Activated T-helper 1 cell treated with anti-CD3 and anti-CD28 coated beads, Interleukin-2, amount 50 U/mL, for 16 hours (primary cell): ENCODE measurements at places on chromosomes 5 and 9.

DNA sequence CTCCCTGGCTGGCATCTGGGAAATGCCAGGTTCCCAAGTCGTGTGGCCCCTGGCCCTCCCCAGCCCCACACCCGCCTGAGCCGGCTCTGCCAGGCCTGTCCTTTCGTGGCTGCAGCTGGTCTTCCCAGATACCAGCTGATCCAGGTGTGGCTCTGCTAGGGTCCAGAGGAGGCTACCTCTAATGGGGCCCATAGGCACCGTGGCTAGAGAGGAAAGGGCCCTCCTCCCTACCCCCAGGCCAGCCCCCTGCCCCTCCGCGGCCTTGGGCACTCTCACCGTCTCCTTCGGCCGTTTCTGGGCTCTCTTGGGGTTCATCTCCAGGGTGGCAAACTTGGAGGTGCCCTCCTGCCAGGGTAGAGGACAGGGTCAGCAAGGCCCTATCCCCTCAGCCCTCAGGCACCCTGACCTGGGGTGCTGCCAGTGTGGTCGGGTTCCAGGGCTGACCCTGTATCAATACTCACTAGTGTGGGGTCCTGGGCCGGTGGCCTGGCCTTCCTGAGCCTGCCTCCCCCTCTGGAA is 17.0 kb downstream of the RALGDS start:
- DNase-seq: no peak

DNA sequence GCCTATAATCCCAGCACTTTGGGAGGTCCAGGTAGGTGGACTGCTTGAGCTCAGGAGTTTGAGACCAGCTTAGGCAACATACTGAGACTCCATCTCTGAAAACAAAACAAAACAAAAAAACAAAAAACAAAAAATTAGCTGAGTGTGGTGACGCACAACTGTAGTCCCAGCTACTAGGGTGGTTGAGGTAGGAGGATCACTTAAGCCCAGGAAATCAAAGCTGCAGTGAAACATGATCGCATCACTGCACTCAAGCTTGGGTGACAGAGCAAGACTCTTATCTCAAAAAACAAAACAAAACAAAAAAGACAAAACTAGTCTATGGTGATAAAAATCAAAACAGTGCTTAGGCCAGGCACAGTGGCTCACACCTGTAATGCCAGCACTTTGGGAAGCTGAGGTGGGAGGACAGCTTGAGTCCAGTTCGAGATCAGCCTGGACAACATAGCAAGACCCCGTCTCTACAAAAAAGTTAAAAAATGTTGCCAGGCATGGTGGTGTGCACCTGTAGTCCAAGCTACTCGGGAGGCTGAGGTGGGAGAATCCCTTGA is 28.8 kb downstream of the FBXO10 start:
- no peak for DNase-seq

DNA sequence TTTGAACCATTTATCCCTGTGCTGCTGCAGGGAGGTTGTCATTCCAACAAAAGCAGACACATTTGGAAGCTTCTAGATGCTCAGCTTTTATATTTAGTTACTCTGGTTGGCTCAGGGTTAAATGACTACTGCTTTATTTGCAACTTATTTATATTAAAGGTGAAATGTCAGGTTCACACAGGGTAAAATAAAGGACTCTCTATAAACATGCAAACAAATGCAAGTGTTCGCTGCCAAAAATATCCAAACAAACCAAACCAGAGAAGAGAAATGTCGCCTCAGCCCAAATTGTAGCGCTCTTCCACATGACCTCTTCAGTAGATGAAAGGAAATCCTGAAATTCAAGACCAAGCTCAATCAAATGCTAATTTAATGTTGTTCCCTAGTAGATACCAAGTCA is 57.0 kb upstream of the LIFR start:
- no peak for DNase-seq

DNA sequence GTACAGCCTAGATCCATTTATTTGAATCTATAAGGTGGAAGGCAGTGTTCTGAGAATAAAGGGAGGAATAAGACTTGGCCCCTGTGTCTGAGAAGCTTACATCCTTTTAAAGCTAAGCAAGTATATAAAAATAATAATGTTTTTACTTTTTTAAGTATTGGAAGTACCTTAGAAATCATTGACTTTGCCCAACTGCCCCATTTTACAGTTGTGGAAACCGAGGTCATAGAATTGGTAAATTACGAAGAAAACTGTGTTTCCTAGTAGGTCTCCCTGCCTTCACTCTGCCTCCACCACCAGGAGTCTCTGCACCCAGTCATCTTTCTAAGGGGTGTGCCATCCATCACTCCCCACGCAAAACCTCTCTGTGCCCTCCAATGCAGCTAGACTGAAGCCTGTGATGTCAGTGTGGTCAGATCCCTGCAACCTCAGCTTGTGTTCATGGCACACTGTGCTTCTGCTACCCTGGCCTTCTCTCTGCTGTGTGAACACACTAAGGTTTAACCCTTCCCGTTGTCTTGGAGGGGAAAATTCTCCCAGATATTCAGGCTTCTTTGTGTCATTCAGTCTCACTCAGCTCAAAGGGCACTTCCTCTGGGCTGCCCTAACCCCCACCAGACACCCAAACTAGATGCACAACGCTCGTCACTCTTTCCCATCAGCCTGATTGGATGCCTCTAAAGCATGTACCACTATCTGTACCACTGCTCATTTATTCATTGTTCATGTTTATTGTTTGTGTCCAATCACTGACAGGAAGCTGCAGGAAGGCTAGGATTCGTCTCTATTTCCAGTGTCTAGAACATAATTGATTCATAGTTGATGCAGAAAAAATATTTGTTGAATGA is 18.2 kb downstream of the ADRB2 start:
- no peak for DNase-seq

DNA sequence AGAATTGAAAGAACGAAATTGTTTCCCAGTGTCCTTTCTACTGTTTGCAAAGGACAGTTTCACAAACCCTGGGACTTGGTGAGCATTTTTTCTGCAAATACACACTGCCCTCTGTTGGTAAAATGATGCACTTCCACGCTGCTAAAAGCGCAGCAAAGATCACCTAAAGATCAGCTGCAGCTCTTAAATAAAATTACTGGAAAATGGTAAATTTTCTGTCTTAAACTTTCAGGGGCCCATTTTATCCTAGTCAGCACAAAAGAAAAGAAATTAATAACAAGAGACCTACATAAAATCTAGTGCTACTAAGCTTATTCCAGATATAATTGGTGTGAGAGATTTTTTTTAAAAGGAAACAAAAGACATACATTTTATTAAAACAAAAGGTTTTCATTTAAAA is 566.0 kb downstream of the CAAP1 start:
- no peak for DNase-seq

GRCh38 chr5:175675873-175676272 is 18.0 kb downstream of the HRH2 start:
- no peak for DNase-seq

GRCh38 chr5:40405996-40406740 is 273.5 kb upstream of the PTGER4 start:
- no peak for DNase-seq

DNA sequence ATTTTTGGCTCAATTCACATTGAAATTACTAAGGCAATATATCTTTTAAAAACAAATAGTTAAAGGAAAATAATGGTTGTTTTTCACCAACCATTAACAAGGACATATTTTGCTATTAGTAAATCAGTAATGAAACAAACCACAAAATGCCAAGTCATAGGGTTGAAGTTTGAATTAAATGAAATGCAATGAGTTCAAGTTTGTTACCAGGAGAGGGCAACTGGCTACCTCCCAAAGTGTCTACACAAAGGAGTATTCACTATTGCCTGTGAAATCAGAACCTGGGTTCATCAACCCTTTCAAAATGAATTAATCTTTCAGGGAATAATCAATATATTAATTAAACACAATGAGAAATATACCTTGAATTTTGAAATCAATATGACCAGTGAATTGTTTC is 138.4 kb upstream of the DMRTA1 start:
- DNase-seq: no peak

- DNase-seq: no peak
Observed at GRCh38 chr9:17852108-17852507, 273.2 kb downstream of the SH3GL2 start.

DNA sequence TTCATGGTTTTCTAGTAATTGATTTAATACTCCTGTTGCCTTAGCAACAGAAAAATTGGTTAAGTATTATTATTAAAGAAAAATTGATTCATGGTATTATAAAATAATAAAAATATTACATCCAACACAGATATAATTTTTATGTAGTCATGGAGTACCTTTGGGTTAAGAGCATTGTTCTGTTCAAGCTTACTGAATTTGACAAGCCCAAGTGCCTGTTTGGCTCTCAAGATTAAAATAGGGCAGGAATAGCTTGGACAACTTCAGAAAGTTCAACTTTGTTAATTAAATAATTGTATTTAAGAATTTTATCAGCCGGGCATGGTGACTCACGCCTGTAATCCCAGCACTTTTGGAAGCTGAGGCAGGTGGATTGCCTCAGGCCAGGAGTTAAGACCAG is 82.0 kb downstream of the NIPBL start:
- no peak for DNase-seq

DNA sequence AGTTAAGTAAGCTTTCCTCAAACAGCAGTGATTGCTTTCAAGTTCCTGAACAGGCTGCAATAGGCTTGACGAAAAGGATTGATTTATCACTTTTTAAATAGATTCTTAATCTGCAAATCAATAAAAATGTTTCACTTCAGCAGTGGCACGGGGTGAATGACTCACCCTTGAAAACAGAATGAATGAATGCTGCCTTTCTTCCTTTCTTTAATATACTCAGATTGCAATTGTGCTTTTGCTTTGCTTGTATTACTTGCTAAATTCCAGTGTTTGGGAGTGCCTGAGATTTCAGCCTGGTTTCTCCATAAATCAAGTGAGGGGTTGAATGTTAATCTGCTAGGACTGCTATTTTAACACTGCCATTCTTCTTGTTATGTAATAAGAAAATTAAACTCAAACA is 1293.8 kb downstream of the PTPRD start:
- no peak for DNase-seq

- no peak for DNase-seq
Observed at GRCh38 chr5:37111426-37112382, 137.5 kb downstream of the CPLANE1 start.

DNA sequence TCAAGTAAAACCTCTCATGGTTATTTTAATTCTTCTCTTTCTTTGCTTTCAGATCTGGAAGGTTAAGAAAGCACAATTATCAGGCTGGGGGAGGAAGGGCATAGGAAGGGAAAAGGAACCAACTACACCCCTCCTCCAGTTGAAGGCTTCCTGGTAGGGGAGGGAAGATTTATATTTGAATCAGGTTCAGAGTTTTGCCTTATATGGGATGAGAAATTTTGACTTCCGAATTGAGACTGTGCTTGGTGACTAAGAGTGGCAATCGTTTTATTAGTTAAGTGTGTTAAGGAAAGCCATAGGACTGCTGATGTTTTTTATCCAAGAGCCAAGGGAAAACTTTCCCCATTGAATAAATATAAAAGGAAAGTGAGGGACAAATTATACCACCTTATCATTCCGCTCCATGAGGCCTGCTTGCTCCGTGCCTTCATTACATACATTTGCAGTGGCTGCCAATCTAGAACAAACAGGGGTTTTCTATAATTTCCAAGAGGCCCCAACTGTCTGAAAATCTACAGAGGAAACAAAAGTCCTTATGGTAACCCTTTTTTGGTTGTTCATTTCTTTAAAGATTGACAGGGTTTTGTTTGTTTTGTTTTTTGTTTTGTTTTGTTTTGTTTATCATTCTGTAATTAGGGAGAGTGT is 115.7 kb upstream of the EPB41L4A start:
- DNase-seq: no peak
